KG1 (cell line): ENCODE measurements at places on chromosomes 16 and 17.

- DNase-seq = no peak
Observed at GRCh38 chr16:76345163-76345661, 68.0 kb downstream of the CNTNAP4 start.

- no peak for DNase-seq
Observed at GRCh38 chr17:46060461-46060860, 61.4 kb downstream of the STH start.

GRCh38 chr16:2350500-2350899, 10.0 kb upstream of the ABCA3 start:
- no peak for DNase-seq

DNA sequence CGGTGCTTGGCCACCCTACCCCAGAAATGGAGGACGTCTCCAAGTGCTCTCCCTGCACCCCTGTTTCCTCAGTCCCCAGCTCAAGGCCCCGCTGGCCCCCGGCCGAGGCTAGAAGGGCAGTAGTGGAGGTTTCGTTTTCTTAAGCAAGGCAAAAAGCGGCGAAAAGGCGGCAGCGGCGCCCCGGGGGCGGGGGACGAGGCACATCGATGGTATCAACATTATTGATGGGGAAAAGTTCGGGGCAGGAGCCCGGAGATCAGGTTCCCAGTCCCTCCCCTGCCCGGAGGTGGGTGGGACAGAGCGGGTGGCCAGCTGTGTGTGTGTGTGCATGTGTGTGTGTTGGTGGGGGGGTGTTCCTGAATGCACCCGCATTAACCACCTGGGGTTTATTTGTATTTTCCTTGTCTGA, 4.1 kb upstream of the SALL1 start:
- DNase-seq = no peak

GRCh38 chr16:24988129-24988518, 27.0 kb downstream of the ARHGAP17 start:
- no peak for DNase-seq

DNA sequence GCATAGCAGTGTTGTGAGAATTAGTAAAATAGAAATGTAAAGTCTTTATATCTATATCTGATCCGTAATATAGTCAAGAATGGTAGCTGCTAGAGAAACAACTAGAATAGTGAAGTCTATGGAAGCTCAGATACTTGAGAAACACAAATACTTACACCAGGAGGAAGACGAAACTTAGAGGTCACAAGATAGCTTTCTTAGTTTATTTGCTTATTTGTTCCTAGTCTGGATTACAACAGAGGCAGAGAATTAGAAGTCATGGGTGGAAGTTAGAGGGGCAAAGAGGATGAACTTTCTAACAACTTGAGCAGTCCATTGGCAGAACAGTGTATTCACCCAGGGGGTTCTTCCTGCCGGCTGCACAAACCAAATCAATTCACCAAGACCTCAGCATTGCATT, 13.9 kb downstream of the GNGT2 start:
- no peak for DNase-seq

DNA sequence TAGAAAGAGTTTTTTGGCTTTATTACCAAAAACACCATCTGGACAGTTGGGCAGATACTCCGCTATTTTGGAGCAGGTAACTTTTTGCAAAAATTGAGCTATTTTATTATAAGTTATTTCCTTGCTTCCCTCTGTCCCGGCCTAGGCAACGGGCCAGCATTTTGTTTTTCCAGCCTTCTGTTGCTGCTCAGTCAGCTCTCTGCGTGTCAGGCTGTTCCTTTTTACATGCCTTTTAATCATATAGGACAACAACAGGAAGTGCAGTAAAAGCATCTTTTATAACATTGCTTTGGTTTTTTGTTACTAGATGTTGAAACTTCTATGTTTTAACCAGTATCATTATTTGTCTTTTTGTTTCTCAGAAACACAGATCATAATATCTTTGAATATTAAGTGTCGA, 30.4 kb downstream of the PPM1D start:
- DNase-seq = no peak

DNA sequence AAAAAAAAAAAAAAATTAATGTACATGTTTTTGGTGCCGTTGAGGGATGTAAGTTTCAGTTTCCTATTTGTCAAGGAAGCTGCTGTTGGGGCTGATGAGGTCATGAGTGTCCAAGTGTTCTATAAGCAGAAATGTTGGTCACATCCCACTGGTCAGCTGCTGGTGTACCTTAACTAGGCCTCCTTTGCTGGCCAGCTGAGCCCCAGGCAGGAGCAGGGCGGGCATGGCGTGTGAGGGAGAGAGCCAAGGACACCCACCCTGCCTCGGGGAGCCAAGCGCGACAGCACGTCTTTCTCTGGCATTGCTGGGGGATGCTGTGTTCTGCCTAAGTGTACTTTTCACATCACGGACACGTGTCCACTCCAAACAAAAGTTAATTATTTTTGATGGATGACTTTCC, 108.1 kb upstream of the CDC42EP4 start:
- no peak for DNase-seq

- no peak for DNase-seq
Observed at GRCh38 chr16:53893731-53894435, 189.9 kb downstream of the FTO start.

- no peak for DNase-seq
Observed at GRCh38 chr16:20871941-20872815, 28.0 kb downstream of the DCUN1D3 start.

- no peak for DNase-seq
Observed at GRCh38 chr16:756428-756827, 4.1 kb upstream of the MSLN start.

GRCh38 chr16:84446084-84446483, 58.4 kb downstream of the MEAK7 start:
- DNase-seq = no peak

GRCh38 chr16:9256196-9256595, 164.8 kb downstream of the HAPSTR1 start:
- DNase-seq = peak; percentile 1

- no peak for DNase-seq
Observed at GRCh38 chr16:50859628-50860360, 117.9 kb downstream of the CYLD start.

- no peak for DNase-seq
Observed at GRCh38 chr17:51935477-51935876, 223.0 kb downstream of the CA10 start.
